ENCODE measurements at places on chromosomes 6 and 20.
A peak's percentile ranks its signal among the peaks of the same experiment; 100 is the strongest.

GRCh38 chr6:5302995-5303622 lies 41.8 kb downstream of the FARS2 start:
- no peaks in the 10 kb centered on the region for H3K36me3 ChIP-seq
- DNase-seq, result peak; percentile 27
- H3K4me1 ChIP-seq, result peaks cover 7% of the 10 kb centered on the region
- H3K4me3 ChIP-seq, result no peak overlapping the region
- no peaks in the 10 kb centered on the region for H3K27me3 ChIP-seq

GRCh38 chr20:51766994-51767866 lies 960 bp downstream of the ATP9A start:
- peak overlapping the region; percentile 99 for H3K4me3 ChIP-seq
- no peak overlapping the region for H3K27ac ChIP-seq

GRCh38 chr6:113190170-113190569 lies 667.0 kb upstream of the MARCKS start:
- no peaks in the 10 kb centered on the region for H3K36me3 ChIP-seq
- no peak overlapping the region for H3K4me3 ChIP-seq
- no peaks in the 10 kb centered on the region for H3K27me3 ChIP-seq
- no peaks in the 10 kb centered on the region for H3K4me1 ChIP-seq
- no peak overlapping the region for H3K27ac ChIP-seq

GRCh38 chr20:44326391-44327159 lies 10.3 kb upstream of the R3HDML start:
- no peaks in the 10 kb centered on the region for H3K27me3 ChIP-seq
- H3K4me3 ChIP-seq, result no peak overlapping the region
- no peaks in the 10 kb centered on the region for H3K4me1 ChIP-seq
- H3K36me3 ChIP-seq, result no peaks in the 10 kb centered on the region
- DNase-seq, result no peak

DNA sequence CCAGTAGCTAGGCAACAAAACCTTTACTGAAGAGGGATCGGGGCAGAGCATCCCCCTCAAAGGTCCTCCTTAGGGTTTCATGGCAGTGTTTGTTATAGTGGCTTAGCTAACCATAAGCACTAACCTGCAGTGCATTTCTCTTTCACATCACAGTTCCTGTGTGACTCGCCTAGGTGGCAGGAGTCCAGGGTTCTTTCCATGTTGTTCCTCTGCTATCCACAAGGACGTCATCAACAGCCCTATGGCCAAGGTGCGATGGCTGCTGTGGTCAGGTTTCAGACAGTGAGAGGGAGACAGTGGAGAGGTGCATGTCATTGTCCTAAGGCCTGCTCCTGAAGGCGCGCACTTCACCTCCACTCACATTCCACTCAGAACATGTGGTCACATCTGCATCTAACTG lies 38.8 kb upstream of the FOXA2 start:
- no peaks in the 10 kb centered on the region for H3K27me3 ChIP-seq
- no peak overlapping the region for H3K4me3 ChIP-seq
- peak; percentile 7 for DNase-seq
- no peak overlapping the region for H3K27ac ChIP-seq
- no peaks in the 10 kb centered on the region for H3K4me1 ChIP-seq

DNA sequence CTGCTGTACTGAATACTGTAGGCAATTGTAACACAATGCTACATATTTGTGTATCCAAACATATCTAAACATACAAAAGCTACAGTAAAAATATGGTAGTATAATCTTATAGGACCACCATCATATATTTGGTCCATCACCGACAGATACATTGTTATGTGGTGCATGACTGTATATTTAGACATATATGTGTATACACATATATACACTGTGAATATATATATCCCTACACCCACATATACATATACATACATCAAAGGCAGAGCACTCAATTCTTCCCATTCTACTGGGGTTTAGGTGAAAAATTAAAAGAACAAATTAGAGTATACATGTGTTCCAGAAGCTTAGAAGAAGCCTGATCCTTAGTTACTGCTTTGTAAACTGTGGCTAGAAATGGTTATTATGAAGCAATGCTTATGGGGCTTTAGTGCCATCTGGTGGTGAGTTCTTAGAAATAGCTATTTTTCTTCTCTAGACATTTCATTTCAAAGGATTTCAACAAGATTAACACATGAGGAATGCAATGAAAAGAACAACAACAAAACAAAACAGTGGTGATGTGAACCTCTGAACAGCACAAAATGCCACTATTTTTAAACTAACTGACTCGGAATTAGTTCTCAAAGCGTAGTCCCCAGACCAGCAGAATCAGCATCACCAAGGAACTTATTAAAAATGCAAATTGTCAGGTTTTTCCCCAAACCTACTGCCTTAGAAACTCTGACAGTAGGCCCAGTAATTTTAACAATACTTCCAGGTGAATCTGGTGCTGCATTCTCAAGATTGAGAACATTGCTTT lies 38.0 kb downstream of the PKHD1 start:
- no peak overlapping the region for H3K27ac ChIP-seq
- H3K4me1 ChIP-seq, result no peaks in the 10 kb centered on the region
- peak; percentile 55 for DNase-seq
- peaks cover 50% of the 10 kb centered on the region for H3K27me3 ChIP-seq

DNA sequence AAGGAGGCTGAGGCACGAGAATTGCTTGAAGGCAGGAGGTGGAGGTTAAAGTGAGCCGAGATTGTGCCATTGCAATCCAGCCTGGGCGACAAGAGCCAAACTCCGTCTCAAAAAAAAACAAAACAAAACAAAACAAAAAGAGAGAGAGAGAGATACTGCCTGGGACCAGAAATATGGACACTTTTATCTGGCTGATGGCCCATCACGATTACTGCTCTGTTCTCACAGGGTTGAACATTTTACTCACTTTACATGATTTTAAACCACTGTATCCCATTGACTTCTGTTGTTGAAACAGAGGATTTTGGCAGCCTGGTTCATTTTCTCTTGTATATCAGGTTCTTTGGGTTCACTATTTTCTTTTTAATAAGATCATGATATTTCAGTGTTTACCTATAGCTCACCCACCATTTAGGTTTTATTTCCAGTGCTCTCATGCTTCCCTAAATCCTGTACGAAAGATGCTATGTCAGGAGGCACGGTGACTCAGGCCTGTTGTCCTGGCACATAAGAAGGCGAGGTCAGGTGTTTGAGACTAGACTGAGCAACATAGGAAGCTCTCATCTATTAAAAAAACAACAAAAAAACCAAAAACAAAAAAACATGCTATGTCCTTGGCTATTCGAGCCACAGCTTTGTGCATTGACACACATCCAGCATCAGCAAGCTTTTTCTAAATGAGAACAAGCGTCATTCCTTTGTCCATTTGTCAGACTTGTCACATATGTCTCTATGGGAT lies 34.5 kb upstream of the RREB1 start:
- H3K4me1 ChIP-seq, result no peaks in the 10 kb centered on the region
- no peak overlapping the region for H3K4me3 ChIP-seq
- no peak for DNase-seq
- no peaks in the 10 kb centered on the region for H3K27me3 ChIP-seq

- H3K4me3 ChIP-seq, result no peak overlapping the region
- H3K27me3 ChIP-seq, result no peaks in the 10 kb centered on the region
- no peak for DNase-seq
- no peaks in the 10 kb centered on the region for H3K36me3 ChIP-seq
- H3K4me1 ChIP-seq, result peaks cover 5% of the 10 kb centered on the region
- no peak overlapping the region for H3K27ac ChIP-seq
These were observed 14.9 kb downstream of the ZBTB2 start for GRCh38 chr6:151376440-151376839.

DNA sequence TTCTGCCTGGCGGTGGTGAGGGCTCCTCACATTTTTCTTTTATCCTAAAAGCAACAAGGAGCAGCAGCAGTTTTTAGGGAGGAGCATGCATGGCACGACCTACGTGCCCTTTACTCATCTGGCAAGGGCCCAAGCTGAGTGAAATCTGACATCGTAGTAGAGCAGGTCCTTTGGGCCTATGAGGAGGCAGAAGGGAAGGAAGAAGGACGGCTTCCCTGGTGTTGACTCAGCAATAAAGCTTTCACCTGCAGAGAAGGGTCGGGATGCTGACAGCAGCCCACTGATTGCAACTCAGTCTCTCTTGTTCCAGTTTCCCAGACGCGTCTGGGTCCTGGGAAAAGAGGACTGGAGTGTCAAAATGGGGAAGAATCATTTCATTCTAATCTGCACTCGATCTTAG lies 409.1 kb upstream of the AGPAT4 start:
- H3K27ac ChIP-seq, result no peak overlapping the region
- no peak for DNase-seq
- no peaks in the 10 kb centered on the region for H3K27me3 ChIP-seq
- H3K4me1 ChIP-seq, result no peaks in the 10 kb centered on the region

DNA sequence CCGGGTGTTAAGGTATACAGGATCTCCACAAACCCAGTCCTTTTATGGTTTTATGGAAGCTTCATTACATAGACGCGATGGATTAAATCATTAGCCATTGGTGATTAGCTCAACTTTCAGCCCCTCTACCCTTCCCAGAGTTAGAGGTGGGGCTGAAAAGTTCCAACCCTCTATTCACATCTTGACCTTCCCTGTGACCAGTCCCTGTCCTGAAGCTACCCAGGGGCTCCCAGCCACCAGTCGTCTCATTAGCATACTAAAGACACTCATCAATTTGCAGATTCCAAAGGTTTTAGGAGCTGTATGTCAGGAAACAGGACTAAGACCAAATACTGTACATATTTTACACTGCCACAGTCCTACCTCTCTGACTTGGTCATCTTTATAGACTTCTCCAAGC lies 21.0 kb downstream of the KHDC1L start:
- no peaks in the 10 kb centered on the region for H3K36me3 ChIP-seq
- no peak overlapping the region for H3K27ac ChIP-seq
- H3K4me1 ChIP-seq, result no peaks in the 10 kb centered on the region
- no peak for DNase-seq
- H3K27me3 ChIP-seq, result no peaks in the 10 kb centered on the region

GRCh38 chr20:37160683-37161082 lies 18.4 kb upstream of the RPN2 start:
- H3K36me3 ChIP-seq, result no peaks in the 10 kb centered on the region
- H3K4me1 ChIP-seq, result no peaks in the 10 kb centered on the region
- H3K4me3 ChIP-seq, result no peak overlapping the region
- H3K27me3 ChIP-seq, result no peaks in the 10 kb centered on the region
- no peak for DNase-seq

GRCh38 chr6:27205375-27206278 lies 41.9 kb upstream of the PRSS16 start:
- H3K36me3 ChIP-seq, result no peaks in the 10 kb centered on the region
- peak overlapping the region; percentile 18 for H3K4me3 ChIP-seq
- H3K27ac ChIP-seq, result no peak overlapping the region
- H3K27me3 ChIP-seq, result peaks cover 52% of the 10 kb centered on the region
- peak; percentile 15 for DNase-seq

DNA sequence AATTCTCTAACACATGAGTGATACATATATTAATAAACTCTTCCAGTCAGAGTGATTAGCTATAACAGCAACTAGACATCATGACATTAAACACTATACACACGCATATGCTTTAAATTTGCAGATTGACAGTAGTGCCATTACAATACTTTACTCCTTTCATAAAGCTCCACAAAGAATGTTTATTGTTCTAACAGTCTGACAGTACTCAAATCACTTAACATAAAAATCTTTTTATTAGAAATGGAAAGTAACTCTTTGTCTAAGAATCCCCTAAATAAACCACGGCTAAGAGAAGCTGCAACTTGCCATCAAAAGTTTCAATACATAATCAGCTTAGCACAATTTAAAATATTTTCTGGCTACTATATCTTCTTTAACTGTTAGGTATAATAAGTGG lies 24.0 kb downstream of the SNX3 start:
- no peak overlapping the region for H3K27ac ChIP-seq
- no peaks in the 10 kb centered on the region for H3K4me1 ChIP-seq
- no peaks in the 10 kb centered on the region for H3K27me3 ChIP-seq
- no peak overlapping the region for H3K4me3 ChIP-seq

DNA sequence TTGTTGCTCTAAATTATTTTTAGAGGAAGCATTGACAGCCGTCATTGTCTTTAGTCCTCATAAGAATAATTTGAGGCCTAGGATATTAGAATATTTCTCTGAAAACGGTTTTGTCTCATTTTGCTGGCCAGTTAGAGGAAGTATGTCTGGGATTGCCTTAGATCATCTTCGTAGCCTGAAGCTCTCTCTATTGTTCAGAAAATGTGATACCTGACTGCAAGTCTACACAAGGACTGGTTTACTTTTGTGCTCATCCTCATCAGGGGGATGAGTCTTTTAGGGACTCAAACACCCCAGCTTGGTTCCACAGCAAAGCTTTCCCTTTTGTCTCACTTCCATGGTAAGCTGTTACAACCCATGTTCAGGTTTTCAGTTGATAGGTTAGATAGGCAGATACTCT lies 141.8 kb downstream of the FARS2 start:
- no peaks in the 10 kb centered on the region for H3K4me1 ChIP-seq
- no peak for DNase-seq
- no peaks in the 10 kb centered on the region for H3K27me3 ChIP-seq
- H3K27ac ChIP-seq, result no peak overlapping the region

- DNase-seq, result no peak
- no peak overlapping the region for H3K4me3 ChIP-seq
- no peaks in the 10 kb centered on the region for H3K4me1 ChIP-seq
- H3K36me3 ChIP-seq, result no peaks in the 10 kb centered on the region
These were observed 718.9 kb downstream of the EPHA7 start for GRCh38 chr6:92700411-92700810.

GRCh38 chr20:32482143-32482441 lies 103.0 kb downstream of the NOL4L start:
- no peaks in the 10 kb centered on the region for H3K27me3 ChIP-seq
- peak overlapping the region; percentile 90 for H3K4me3 ChIP-seq
- peak overlapping the region; percentile 74 for H3K27ac ChIP-seq
- no peaks in the 10 kb centered on the region for H3K36me3 ChIP-seq

DNA sequence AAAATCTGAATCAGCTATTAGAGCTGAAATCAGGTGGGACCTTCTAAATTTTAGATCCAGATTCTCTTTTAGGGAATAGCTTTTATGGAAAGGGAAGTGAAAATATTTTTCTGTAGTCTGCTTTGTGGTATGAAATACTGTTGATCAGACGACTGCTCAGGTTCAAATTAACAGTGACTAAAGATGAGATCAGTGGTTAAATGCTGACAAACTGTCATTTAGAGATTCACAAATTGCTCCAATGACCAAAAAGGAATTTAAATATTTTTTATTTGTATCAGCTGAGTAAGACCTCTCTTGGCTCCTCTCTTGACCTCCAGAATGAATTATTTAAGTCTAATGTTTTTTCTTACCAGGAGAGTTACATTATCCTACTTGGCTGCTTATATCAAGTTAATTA lies 77.3 kb downstream of the KCNQ5 start:
- no peak for DNase-seq
- H3K4me1 ChIP-seq, result peaks cover 14% of the 10 kb centered on the region
- no peaks in the 10 kb centered on the region for H3K36me3 ChIP-seq

- H3K36me3 ChIP-seq, result peaks cover 14% of the 10 kb centered on the region
- no peak overlapping the region for H3K4me3 ChIP-seq
- H3K27ac ChIP-seq, result peak overlapping the region; percentile 20
- peak; percentile 19 for DNase-seq
These were observed 54.9 kb downstream of the RPP40 start for GRCh38 chr6:4948781-4949450.

- H3K4me1 ChIP-seq, result peaks cover 21% of the 10 kb centered on the region
- peaks cover 47% of the 10 kb centered on the region for H3K27me3 ChIP-seq
- no peaks in the 10 kb centered on the region for H3K36me3 ChIP-seq
- DNase-seq, result peak; percentile 15
- peak within 1 kb of the TSS; percentile 95 for H3K4me3 ChIP-seq
These were observed at the start of gene PPP1R14C for GRCh38 chr6:150142670-150143515. Gene PPP1R14C (plus strand): TSS chr6:150143044. CDS start chr6:150143193, 149 bp downstream.

GRCh38 chr6:87935196-87935595 lies 112.4 kb upstream of the SPACA1 start:
- H3K36me3 ChIP-seq, result no peaks in the 10 kb centered on the region
- DNase-seq, result no peak
- no peak overlapping the region for H3K27ac ChIP-seq

Measured in cardiac muscle cell (in vitro differentiated cells and primary cell).